ENCODE measurements at places on chromosomes 5 and 9.
A peak's percentile ranks its signal among the peaks of the same experiment; 100 is the strongest.

GRCh38 chr5:66742083-66742895, 146.1 kb downstream of the MAST4 start:
- DNase-seq, result peak; percentile 23

GRCh38 chr9:79127661-79128060, 444.1 kb upstream of the TLE4 start:
- DNase-seq, result no peak

DNA sequence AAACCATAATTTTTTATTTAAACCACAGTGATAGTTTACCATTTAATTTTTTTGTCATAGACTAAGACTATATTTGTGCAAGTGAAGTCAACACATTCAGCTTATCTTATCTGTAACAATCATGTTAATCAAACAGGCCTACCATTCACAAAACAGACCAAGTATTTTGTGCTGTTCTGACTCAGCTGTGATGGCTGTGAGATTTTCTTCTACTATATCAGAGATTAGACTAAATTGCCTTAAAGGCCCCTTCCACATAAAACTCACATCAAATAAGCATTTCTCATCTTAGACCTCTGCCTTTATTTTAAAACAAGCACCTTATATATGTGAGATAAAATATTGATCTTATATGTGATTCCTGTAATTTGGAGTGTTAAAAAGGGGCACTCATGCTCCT, 13.4 kb downstream of the CCDC152 start:
- DNase-seq, result no peak

DNA sequence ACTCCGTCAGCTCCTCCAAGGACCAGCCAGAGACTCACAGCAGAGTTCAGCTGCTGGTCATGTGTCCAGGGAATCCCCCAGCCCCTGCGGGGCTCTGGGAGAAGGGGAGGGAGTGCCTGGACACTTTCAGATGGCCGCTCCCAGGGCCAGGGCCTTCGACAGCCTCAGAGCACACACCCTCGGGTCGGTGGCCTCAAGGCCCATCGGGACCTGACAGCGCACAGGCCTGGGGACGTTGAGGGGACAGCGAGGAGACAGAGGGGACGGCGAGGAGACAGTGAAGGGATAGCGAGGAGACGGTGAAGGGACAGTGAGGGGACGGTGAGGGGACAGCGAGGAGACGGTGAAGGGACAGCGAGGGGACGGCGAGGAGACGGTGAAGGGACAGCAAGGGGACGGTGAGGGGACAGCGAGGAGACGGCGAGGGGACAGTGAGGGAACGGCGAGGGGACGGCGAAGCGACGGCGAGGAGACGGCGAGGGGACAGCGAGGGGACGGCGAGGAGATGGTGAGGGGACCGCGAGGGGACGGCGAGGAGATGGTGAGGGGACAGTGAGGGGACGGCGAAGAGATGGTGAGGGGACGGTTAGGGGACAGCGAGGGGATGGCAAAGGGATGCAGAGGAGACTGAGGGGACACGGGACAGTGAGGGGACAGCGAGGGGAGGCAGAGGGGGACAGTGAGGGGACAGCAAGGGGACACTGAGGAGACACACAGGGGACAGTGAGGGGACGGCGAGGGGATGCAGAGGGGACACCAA, 47.3 kb downstream of the SLC12A7 start:
- DNase-seq, result no peak

DNA sequence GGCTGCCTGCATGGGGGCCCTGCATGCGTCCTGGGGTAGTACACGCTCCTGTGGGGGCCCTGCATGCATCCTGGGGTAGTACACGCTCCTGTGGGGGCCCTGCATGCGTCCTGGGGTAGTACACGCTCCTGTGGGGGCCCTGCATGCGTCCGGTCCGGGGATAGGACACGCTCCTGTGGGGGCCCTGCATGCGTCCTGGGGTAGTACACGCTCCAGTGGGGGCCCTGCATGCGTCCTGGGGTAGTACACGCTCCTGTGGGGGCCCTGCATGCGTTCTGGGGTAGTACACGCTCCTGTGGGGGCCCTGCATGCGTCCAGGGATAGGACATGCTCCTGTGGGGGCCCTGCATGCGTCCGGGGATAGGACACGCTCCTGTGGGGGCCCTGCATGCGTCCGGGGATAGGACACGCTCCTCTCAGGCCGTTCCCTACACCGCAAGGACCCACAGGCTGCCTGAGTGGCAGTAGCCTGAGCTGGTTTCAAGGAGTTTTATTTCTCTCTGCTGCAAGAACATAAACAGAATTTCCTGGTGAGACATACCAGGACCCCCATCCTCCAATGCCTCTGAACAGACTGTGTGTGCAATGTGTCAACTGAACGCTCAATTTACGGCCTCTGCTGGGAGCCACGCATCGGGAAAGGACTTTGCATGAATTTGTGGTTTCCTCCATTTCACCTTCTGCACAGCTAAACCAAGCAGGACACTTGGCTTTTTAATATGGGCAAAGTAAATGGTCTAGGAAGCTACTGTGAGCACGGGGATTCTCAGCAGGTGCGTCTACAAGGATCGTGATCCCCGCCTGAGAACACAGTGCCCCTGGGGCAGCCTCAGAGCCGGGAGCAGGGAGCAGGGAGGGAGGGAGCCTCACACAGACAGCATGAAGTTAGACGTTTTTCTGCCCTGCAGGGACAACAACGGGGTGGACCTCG, 48.9 kb upstream of the CLPTM1L start:
- no peak for DNase-seq

DNA sequence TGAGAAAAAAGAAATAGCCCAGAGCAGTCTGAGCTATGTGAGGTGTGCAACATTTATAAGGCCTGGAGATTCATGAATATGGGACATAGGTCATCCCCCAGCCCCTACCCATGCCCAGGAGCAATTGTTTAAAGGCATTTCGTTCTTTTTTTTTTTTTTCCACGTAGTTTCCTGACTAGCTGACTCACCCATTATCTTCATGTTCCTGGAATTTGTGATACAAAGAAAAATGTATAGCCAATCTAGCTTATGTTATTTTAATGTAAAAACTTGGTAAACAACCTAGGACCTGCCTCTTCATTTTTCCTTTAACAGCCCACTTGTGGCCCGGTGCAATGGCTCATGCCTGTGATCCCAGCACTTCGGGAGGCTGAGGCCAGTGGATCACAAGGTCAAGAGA, 81.3 kb downstream of the OSTF1 start:
- no peak for DNase-seq

- DNase-seq, result no peak
Observed at GRCh38 chr5:32302835-32303754, 9.6 kb downstream of the MTMR12 start.

- no peak for DNase-seq
Observed at GRCh38 chr9:134886413-134886913, 5.9 kb downstream of the FCN2 start.

DNA sequence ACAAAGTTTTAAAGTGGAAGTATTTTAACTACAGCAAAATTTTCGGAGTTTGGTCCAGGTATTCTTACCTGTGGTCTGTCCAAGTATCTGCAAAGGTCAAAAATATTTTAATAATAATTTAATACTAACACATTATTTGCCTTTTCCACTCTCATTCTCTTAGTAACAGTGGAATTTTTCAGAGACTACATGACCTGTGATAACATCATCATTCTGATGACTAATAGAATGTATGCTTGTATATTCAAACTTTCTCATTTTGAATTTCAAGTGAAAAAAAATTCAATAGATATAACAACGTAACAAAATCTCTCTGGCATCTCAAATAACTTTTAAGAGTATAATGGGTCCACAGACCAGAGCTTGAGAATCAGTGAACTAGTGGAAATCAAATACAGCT, 78.3 kb downstream of the FBXL17 start:
- DNase-seq, result no peak

DNA sequence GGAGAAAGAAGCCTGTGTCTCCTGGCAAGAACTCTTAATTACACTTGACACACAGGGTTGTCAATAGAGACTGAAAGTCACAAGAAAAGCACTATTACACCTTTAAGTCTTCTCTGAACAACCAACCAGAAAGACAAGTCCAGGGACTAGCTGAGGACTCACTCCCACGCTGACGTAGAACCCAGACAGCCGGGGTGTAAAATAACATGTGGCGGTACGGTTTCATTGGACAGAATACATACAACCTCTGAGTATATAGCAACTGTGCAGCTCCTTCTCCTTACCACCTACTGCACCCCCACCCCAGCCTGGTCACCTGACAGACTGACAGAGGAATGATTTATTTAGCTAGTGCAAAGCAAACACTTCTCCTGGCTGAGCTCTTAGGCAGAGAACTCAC, 103.4 kb upstream of the RASEF start:
- DNase-seq, result peak; percentile 26
